ENCODE measurements at places on chromosomes 7 and 10.

DNA sequence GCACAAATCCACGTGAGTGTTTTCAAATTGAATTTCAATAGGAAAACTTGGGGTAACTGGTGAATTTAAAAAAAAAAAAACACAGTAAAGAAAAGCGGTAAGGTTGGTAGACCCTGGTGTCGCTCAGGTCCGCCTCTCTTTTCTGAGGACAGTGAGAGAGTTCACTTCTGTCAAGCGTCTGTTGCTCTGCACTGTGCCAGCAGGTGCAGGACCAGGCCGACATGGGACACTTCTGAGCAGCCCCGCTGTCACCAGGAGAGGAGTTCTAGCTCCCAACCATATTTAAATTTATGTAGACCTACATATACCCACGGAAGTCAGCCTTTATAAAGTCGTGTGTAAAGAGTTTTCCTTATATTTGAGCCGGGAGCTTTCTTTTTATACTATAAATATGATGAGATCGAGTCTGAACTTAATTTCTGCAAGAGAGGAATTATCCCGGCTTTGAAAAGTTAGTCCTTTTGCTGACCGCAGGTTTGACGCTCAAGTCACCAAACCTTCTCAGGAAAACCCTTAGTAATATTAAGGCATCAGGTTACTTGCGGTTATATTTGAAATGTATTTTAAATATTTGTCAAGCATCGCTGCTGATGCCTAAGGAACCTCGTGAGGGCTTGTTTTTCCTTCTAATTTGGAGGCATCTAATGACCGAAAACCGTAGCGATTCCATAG, 531 bp downstream of the IKZF1 start:
- DNase-seq = no peak

- no peak for DNase-seq
These were observed 2.0 kb upstream of the HOXA2 start for GRCh38 chr7:27104341-27105058.

- peak; percentile 51 for DNase-seq
These were observed 108.7 kb downstream of the DIP2C start for GRCh38 chr10:580778-581177.

- no peak for DNase-seq
These were observed 83.4 kb upstream of the ANLN start for GRCh38 chr7:36306222-36306621.

- peak; percentile 73 for DNase-seq
These were observed 299.8 kb downstream of the HGF start for GRCh38 chr7:81469869-81470723.

GRCh38 chr7:107165341-107165740, 3.5 kb upstream of the HBP1 start:
- DNase-seq = no peak

GRCh38 chr7:8261711-8262695, at the start of gene ICA1:
Gene ICA1, minus strand, starts transcription at chr7:8262167. Its CDS starts 26,241 bp downstream, at chr7:8235926.
- DNase-seq = peak; percentile 66

- DNase-seq = no peak
These were observed 83.5 kb downstream of the SPDYE5 start for GRCh38 chr7:75575488-75576121.

- no peak for DNase-seq
These were observed 20.7 kb downstream of the STN1 start for GRCh38 chr10:103897241-103897774.

DNA sequence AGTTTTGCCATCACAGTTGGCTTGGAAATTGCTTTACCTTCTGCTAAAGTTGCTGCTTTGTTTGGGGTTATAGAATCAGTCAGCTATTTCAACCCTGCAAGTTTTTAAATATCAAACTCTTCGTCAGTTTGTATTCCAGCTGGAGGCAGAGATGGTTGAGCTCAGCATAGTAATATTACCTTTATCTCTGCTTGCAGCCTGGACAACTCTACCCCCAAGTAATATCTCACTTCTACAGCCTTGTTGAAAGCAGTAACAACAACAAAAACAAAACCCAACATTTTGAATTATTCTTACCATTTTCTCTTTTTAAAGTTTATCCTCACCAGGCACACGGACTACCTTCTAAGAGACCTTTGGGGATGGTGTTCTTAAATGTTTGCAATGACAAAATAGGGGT, 239.1 kb upstream of the PHF14 start:
- no peak for DNase-seq

- no peak for DNase-seq
These were observed 116.0 kb upstream of the PCGF5 start for GRCh38 chr10:91104193-91105041.

- DNase-seq = no peak
These were observed 348.0 kb downstream of the TYW1 start for GRCh38 chr7:67344481-67345193.

DNA sequence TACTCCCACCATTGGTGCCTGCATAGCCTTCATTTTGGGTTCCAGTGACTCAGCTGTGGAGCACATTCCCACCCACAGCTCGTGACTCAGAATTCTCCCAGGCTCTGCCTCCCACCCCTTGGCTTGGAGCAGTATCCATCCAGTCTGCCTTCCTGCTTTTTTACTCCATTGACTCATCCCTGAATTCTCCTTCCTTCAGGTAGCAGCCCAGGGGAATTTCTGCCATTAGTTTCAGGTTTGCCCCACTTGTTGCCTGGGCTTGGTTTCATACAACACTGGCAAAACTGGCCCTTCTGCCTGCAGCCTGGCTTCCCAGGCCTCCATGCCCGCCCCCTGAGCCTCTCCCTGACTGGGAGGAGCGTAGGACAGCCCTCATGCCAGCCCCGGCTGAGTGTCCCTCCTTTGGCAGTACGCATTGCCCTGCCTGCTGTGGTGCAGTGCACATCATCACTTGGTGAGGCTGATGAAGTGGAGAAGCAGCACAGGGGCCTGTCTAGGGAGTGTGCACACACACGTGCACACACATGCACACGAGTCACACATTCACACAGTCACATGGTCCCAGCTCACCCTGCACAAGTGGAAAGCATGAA, 55.0 kb downstream of the SNX10 start:
- peak; percentile 80 for DNase-seq

- no peak for DNase-seq
These were observed 16.1 kb upstream of the TAS2R40 start for GRCh38 chr7:143205560-143206293.

DNA sequence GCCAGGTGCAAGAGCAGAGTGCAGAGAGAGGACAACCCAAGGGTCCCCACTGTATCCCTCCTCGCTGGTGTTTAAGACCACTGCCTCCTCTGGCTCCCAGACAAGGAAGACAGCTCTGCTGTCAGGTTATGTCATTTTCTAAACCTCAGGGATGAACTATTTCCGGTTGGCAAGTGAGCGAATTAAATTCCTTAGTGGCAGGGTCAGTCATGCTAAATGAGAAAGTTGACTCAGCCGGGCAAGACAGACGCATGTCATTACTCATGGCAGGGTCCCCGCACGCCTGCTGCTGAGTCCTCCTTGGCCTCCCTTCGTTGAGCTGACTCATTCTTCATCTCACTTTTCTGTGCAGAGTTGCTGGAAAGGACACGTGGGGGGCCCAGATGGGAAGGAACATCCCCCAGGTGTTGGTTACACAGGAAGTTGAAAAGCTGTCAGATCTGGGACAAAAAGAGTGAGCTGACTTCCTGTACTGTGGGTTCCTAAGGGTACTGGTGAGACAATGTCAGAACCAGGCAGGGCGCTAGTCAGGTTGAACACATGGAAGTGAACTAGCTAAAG, 47.1 kb upstream of the UCN3 start:
- peak; percentile 87 for DNase-seq

DNA sequence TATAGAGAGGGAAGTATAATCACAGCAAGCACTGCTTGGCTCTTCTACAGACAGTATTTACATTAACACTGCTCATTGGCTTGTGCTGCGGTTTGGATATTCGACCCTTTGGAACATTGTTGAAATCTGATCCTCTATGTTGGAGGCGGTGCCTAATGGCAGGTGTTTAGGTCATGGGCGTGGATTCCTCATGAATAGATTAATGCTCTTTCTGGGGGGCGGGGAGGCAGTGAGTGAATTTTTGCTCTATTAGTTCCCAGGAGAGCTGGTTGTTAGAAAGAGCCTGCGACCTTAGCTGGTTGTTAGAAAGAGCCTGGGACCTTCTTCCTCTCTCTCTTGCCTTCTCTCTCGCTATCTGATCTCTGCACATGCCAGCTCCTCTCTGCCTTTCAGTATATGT, 77.3 kb upstream of the SVIL start:
- DNase-seq = peak; percentile 69

DNA sequence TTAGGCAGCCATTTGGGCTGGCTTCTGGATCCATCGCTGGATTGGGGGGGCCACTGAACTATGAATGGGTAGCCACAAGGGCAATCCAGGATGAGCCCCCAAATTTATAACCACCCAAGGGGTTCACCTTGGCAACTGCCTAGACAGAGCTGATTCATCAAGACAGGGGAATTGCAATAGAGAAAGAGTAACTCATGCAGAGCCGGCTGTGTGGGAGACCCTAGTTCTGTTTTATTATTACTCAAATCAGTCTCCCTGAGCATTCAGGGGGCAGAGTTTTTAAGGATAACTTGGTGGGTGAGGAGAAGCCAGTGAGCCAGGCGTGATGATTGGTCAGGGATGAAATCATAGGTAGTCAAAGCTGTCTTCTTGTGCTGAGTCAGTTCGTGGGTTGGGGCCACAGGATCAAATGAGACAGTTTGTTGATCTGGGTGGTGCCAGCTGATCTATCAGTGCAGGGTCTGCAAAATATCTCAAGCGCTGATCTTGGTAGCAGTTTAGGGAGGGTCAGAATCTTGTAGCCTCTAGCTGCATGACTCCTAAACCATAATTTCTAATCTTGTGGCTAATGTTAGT, 57.9 kb downstream of the DNAJB9 start:
- no peak for DNase-seq

DNA sequence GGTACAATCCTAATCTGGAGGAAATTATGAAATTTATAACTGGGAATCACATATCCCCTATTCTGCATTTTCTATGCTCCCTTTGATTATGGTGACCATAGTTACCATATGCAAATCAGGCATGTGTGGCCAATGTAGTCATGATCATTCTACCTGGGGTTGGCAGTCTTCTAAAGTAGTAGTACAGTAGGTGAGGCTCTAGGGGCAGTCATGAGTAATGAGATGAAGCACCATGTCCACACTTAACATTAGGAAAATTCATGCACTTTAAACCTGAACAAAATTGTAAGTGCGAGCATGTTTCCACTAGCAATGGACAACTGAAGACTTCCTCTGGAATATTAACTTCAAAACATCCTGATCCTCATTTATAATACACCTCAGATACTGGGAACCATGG, 545.9 kb downstream of the SUGCT start:
- DNase-seq = peak; percentile 52

- peak; percentile 24 for DNase-seq
These were observed 434.9 kb downstream of the ADRA2A start for GRCh38 chr10:111511751-111512150.

- peak; percentile 60 for DNase-seq
These were observed 282.1 kb downstream of the KCND2 start for GRCh38 chr7:120554960-120555571.

DNA sequence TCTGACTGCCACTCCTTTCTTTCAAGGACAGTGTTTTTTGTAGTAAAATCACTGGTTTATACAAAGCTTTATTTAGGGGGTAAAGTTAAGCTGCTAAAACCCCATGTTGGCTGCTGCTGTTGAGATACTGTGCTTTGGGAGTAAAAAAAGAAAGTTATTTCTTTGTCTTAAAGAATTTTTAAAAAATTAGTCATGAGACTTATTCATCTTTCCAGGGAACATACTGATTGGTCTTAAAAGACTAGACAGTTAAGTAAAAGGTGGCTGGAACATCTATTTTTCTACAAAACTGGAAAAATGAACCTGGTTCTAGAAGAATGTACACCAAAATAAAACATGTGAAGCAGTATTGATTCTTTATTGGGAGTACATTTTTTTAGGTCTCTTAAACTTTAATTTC, 20.6 kb downstream of the BBIP1 start:
- no peak for DNase-seq

DNA sequence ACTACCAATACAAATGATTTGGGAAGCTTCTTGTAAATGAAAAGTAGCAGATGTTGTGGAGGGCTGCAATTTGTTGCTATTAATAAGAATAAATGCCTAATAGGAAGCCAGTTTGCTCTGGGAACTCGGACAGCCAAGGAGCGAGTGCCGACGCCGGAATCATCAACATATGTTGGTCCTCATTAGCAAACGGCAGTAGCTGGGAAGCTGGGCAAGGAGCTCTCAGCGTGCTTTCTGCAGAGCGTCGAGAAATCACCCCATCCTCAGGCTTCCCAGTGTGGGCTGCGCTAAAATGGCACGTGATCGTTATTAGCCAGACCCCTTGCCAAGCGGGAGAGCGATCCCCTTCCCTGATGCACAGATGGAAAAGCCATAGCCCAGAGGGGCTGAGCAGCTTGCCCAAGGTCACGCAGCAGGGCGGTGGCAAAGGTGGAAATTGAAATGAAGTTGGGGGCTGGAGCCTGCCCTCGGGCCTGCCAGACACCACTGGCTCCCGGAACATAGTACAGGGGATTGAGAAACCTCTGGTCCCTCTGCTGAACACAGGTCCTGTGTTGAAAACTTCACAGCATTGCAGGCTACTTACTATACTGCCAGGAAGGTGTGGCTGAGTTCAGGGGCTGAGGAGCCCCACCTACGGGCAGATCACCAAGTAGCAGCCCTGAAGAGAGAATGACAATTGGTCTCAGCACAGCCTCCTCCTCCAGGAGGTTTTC, 326.9 kb downstream of the PLXNA4 start:
- DNase-seq = peak; percentile 39

DNA sequence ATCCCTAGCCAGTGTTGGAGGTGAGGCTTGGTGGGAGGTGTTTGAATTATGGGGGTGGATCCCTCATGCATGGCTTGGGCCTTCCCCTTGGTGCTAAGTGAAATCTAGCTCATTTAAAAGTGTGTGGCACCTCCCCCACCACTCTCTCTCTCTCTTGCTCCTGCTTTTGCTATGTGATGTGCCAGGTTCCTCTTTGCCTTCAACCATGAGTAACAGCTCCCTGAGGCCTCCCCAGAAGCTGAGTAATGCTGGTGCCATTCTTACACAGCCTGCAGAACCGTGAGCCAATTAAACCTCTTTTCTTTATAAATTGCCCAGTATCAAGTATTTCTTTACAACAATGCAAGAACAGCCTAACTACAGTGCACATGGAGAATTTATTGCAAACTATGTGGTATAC, 188.8 kb upstream of the POT1 start:
- peak; percentile 14 for DNase-seq

- DNase-seq = no peak
These were observed 5.8 kb downstream of the DDX56 start for GRCh38 chr7:44567884-44568283.

GRCh38 chr7:47045207-47046051, 536.5 kb downstream of the TNS3 start:
- no peak for DNase-seq

DNA sequence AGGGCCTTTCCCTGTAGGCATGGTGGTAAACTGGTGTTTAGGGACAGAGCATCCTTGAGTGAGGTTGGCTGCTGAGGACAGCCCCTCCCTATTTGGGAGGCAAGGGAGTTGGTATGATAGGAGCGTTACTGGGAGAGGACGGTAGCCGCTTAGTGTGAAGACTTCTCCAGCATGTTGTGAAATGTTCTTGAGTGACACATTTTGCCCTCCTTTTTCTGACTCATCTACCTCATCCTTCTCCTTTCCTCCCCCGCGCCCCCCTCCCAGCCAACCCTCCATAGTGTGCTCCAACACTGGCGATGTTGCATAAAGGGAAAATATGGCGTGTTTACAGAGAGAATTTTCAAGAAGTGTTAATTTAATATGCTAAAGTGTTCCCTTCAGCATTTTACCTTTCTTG, 645.0 kb upstream of the GALNT17 start:
- DNase-seq = no peak

GRCh38 chr10:11579885-11580284, 31.6 kb downstream of the USP6NL start:
- no peak for DNase-seq

GRCh38 chr10:484441-484924, 205.0 kb downstream of the DIP2C start:
- DNase-seq = no peak

Data from MCF 10A (cell line).